ENCODE measurements at places on chromosomes 6 and 20. TPM values are rescaled to one million over a fixed set of nuclear protein-coding genes. Genes with fewer than 3 reads are reported as not detected.

The MDFI gene
- total RNA-seq: not detected

The COL12A1 gene
- total RNA-seq: not detected

The NT5E gene
- total RNA-seq: 12.5 TPM

The NHSL1 gene
- 0.86 TPM for total RNA-seq

The SLC22A23 gene
- total RNA-seq: 0.39 TPM

DNA sequence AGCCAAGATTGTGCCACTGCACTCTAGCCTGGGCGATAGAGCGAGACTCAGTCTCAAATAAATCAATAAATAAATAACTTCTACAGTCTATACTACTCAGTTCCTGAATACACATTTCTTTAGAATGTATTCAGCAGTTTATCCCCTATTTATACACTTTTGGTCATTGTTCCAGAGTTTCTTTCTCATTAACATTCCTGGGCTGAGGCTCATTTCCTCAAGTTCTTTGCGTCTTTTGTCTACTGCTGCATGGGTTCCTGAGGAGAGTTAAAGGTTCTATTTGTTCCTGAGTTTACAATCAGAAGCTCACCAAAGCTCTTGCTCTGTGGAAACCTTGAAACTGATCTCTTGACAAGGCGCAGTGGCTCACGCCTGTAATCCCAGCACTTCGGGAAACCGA, 37.7 kb upstream of the SASH1 start:
- no peak for DNase-seq
- H3K4me1 ChIP-seq: no peaks in the 10 kb centered on the region
- H3K4me3 ChIP-seq: no peak overlapping the region
- H3K27ac ChIP-seq: no peak overlapping the region
- peaks cover 2% of the 10 kb centered on the region for H3K27me3 ChIP-seq

DNA sequence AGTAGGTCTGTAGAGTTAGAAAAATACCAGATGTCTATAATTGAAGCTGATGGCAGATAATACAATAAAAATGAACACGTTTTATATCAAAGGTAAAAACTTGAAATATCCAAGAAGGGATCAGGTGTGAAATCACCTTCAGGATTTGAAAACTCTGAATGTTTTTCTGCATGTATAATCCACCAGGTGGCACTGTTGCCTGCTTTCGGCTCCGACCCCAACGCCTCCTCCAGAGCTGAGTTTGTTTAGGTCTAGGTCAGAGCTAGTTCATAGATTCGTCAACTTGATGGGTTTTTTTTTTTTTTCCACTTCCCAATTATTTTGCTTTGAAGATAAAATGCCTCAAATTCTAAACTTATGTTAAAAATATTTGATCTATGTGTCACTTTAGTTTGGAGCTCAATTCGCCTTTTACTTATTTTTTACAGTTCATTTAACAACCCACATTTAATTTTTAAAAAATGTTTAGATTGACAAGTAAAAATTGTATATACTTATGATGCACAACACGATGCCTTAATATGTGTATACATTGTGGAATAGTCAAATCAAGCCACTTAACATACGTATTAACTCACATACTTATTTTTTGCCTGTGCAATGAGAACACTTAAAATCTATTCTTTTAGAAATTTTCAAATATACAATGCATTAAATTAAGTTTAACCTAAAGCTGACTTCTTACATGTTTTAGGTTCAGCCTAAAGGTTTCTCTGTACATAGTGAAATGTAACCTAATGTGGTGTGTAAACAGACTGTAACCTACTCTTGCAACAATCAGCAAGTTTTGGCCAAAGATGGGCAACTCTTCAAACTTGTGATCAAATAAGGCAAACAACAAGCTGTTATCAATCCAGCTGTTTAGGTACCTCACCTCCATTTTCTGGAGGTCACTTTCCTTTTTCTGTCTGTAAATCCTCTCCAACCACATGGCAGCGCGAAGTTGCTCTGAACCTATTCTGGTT, 39.4 kb upstream of the ENPP4 start:
- no peaks in the 10 kb centered on the region for H3K4me1 ChIP-seq
- peak; percentile 19 for DNase-seq
- no peak overlapping the region for H3K4me3 ChIP-seq

GRCh38 chr20:36273414-36274180, 32.5 kb upstream of the DLGAP4 start:
- H3K4me3 ChIP-seq: no peak overlapping the region
- DNase-seq: no peak
- peaks cover 9% of the 10 kb centered on the region for H3K27me3 ChIP-seq
- no peaks in the 10 kb centered on the region for H3K4me1 ChIP-seq
- H3K27ac ChIP-seq: no peak overlapping the region

DNA sequence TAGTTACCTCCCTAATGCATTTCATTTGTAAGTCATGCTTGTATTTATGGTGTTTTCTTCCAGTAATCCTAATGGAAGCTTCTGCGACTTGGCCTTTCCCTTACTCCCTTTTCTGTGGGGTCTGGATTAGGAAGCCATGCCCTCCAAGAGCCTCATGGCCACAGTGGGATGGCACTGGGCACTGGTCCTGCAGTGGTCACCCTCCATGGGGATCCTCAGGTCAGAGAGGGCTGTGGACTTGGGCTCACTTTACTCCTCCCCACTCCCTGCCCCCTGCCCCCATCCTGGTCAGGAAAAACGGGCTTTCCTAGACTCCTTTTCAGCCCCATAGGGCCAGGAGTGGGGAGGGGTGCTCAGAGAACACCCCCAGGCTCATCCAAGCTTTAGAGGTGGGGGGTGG, 49.9 kb downstream of the EBF4 start:
- H3K27ac ChIP-seq: peak overlapping the region; percentile 77
- H3K4me1 ChIP-seq: peaks cover 30% of the 10 kb centered on the region
- peaks cover 13% of the 10 kb centered on the region for H3K27me3 ChIP-seq
- H3K36me3 ChIP-seq: peaks cover 3% of the 10 kb centered on the region
- H3K4me3 ChIP-seq: peak overlapping the region; percentile 56

- peaks cover 75% of the 10 kb centered on the region for H3K4me1 ChIP-seq
- H3K27ac ChIP-seq: peak overlapping the region; percentile 98
- H3K27me3 ChIP-seq: peaks cover 3% of the 10 kb centered on the region
Measured at GRCh38 chr6:142819603-142820337, 125.2 kb downstream of the HIVEP2 start.

DNA sequence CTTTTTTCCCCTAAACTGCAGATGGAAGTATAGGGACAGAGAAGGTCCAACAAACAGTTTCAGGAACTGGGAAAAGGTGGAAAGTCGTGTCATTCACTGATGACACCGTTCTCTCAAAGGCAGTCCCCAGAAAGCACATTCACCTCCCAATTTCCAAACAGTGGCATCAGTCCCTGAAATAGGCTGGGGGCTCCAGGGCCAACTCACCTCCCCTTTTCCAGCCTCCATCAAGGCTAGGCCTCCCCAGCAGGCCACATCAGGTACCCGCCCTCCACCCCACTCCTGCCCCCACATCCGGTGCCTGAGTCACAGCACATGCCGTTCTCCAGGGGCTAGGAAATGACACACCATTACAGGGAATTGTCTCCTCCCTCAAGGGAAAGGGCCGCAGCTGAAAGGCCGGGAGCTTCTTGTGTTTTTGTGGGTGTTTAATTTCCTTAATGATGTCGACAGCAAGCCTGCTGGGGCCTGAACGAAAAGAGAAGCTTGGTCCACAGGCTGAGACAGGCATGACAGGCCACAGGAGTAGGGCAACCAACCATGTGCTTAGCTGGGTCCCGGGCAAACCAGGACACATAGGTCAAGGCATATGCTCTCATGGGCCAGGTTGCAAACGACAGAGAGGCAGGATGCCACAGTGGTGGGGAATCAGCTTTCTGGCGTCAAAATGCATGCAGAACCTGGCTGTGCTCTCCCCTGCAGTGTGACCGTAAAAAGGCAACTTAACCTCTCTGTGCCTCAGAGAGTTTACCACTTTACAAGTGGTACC, 39.2 kb downstream of the ZMYND8 start:
- H3K36me3 ChIP-seq: peaks cover 15% of the 10 kb centered on the region
- peaks cover 61% of the 10 kb centered on the region for H3K4me1 ChIP-seq
- no peaks in the 10 kb centered on the region for H3K27me3 ChIP-seq
- peak overlapping the region; percentile 92 for H3K27ac ChIP-seq

DNA sequence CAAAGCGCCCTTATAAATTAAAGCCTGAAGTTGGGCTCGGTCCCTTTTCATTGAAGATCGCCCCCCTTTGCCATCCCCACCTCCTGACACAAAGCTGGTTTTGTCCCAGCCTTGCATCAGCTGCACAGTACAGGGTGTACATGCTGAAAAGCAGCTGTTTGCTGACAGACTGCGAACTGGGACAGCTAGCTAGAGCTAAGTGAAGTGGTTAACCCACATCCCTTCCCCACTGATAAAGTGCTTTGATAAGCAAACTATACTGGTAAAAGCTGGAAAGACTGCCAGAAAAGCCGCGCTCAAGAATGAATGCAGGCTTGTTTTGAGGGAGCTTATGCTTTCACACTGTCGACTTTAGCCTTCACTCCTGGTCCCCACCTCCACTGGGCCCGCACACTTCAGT, 207.3 kb downstream of the GMDS start:
- no peak overlapping the region for H3K27ac ChIP-seq
- peaks cover 8% of the 10 kb centered on the region for H3K36me3 ChIP-seq
- peaks cover 41% of the 10 kb centered on the region for H3K4me1 ChIP-seq
- peaks cover 14% of the 10 kb centered on the region for H3K27me3 ChIP-seq

- H3K4me1 ChIP-seq: no peaks in the 10 kb centered on the region
- no peaks in the 10 kb centered on the region for H3K27me3 ChIP-seq
- no peak overlapping the region for H3K4me3 ChIP-seq
- H3K36me3 ChIP-seq: peaks cover 46% of the 10 kb centered on the region
- no peak overlapping the region for H3K27ac ChIP-seq
- DNase-seq: no peak
Measured at GRCh38 chr6:89690944-89691324, 52.4 kb upstream of the LYRM2 start.

GRCh38 chr6:164262348-164262747, 847.8 kb downstream of the QKI start:
- no peak for DNase-seq
- no peak overlapping the region for H3K27ac ChIP-seq
- H3K36me3 ChIP-seq: no peaks in the 10 kb centered on the region
- no peaks in the 10 kb centered on the region for H3K4me1 ChIP-seq
- H3K27me3 ChIP-seq: no peaks in the 10 kb centered on the region

DNA sequence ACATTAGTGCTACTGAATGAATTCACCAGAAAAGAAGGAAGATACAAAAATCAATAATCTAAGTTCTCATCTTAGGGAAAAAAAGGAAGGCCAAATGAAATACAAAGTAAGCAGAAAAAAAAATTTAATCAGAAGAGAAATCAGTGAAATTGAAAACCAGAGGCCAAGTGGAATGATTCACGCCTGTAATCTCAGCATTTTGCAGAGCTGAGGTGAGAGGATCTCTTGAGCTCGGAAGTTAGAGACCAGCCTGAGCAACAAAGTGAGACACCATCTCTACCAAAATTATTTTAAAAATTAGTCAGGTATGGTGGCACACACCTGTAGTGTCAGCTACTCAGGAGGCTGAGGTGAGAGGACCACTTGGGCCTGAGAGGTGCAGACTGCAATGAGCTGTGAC, 21.2 kb upstream of the ASF1A start:
- H3K4me3 ChIP-seq: no peak overlapping the region
- H3K36me3 ChIP-seq: peaks cover 14% of the 10 kb centered on the region
- no peak for DNase-seq
- no peak overlapping the region for H3K27ac ChIP-seq

DNA sequence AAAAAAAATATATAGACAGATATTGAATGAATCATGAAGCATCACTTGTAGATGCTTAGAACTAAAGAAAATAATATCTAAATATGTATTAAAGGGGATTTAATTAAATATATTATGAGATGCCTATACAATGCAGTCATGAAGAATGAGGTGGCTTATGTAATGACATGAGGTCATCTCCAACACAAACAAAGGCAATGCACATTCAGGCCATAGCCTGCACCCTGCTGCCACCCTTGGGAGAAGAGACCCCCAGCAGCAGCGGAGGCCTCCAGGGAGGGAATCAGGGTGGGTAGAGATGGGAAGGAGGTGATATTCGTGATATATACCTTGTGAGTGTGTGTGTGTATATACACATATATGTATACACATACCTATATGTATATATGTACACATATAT, 26.4 kb upstream of the SSTR4 start:
- no peak overlapping the region for H3K4me3 ChIP-seq
- no peak overlapping the region for H3K27ac ChIP-seq
- DNase-seq: no peak
- peaks cover 1% of the 10 kb centered on the region for H3K27me3 ChIP-seq

GRCh38 chr6:4774296-4774695, 1.9 kb upstream of the CDYL start:
- H3K27ac ChIP-seq: peak overlapping the region; percentile 87
- H3K36me3 ChIP-seq: peaks cover 9% of the 10 kb centered on the region
- peaks cover 35% of the 10 kb centered on the region for H3K27me3 ChIP-seq

DNA sequence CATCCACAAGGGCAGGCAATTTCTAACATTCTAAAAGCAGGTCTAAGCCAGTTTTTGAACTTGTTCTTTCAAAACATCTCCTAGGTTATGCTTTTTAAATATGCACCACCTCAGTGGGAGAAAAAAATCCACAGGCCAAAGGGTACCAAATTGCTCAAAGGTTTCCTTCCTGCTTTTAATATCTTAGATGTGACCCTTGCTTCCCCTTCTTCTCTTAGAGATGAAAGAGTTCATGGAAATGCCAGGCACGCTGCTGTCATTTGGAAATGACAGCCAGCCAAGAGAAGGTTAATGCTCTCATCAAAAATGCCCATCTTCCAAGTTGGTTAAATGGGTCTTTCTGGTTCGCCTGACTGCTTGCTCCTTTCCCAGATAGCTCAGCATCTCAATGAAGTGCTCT, 497.1 kb downstream of the CD83 start:
- peaks cover 5% of the 10 kb centered on the region for H3K4me1 ChIP-seq
- no peak overlapping the region for H3K27ac ChIP-seq
- H3K36me3 ChIP-seq: no peaks in the 10 kb centered on the region
- H3K27me3 ChIP-seq: peaks cover 12% of the 10 kb centered on the region

DNA sequence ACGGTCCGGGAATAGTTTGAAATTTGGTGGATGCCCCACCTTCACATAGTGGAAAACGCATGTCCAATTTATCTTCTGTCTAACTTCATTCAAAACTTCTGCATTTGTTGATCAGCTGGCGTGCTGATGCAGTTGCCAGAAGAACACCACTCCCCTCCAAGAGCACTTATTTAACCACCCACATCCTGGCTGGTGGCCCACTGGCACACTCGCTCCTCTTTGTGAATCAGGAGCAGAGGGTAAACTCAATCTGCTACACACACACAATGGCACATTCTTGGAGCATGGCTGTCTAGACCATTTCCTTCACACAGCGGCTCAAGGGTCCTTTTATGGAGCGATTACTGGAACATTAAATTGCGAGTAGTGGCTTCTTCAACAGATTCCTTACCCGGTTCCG, 55.1 kb upstream of the CEP162 start:
- H3K4me3 ChIP-seq: no peak overlapping the region
- H3K36me3 ChIP-seq: no peaks in the 10 kb centered on the region
- no peaks in the 10 kb centered on the region for H3K4me1 ChIP-seq
- no peak overlapping the region for H3K27ac ChIP-seq
- DNase-seq: no peak

- H3K27me3 ChIP-seq: no peaks in the 10 kb centered on the region
- H3K36me3 ChIP-seq: no peaks in the 10 kb centered on the region
- H3K27ac ChIP-seq: no peak overlapping the region
- H3K4me3 ChIP-seq: no peak overlapping the region
Measured at GRCh38 chr6:82872185-82872584, 193.5 kb downstream of the UBE3D start.
